Left ventricle myocardium inferior (tissue), 1 donor: ENCODE measurements at places on chromosomes 11 and 22.

DNA sequence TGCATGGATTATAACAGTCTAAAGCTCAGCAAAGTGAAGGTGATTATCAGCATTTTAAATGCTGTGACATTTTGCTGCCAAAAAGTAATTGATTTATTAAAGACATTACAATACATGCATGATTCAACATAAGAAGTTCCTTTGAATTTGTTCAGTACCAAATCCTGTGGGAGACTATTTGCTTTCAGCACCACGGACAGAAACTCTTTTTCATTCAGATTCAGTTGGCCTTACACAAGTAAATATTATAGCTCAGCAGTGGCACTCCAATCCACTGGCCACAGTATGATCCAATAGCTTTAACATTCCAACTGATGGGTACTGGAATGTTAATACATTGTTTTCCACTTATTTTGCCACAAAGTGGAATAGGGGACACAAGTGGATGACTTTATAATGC lies 806.7 kb downstream of the NTM start:
- no peak for DNase-seq

- DNase-seq = peak; percentile 22
These were observed 615 bp downstream of the ANO5 start for GRCh38 chr11:22193348-22194051.

DNA sequence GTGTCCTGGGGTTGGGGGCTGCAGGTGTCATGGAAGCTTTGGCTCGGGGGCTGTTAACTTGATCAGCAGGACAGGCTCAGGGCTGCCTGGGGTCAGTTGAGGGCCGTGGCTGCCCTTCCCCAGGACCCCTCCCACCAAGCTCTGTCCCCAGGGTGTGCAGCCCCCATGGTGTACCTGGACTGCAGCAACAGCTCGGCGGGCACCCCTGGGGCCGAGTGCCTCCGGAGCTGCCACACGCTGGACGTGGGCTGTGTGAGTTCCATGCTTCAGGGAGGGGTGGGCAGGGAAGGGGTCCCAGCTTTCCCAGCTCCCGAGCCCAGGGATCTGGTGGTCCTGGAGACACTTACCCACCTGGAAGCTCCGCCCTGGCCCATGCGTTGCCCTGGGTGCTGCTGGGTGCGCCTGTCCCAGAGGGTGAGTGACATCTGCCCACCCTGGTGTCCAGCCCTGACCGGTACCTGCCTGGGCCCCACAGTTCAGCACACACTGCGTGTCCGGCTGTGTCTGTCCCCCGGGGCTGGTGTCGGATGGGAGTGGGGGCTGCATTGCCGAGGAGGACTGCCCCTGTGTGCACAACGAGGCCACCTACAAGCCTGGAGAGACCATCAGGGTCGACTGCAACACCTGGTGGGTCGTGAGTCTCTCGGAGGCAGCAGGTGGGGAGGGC lies 11.3 kb downstream of the MUC5B start:
- peak; percentile 11 for DNase-seq

DNA sequence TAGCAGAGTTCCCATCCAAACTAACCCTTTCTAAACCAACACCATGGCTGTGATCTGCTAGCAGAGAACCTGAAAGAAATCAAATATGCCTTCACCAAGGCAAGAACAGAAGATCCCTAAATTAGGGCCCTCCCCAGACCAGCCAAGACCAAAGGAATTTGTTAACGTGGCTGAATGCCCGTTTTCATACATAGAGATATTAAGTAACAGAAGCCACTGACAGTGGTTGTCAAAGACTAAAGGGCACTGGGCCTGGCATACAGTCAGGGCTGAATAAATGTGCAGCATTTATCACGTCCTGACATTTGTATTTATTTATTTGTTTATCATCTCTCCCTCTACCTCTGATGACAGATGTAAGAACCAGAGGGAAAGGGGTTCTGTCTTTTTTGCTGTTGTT lies 271.8 kb downstream of the LARGE1 start:
- no peak for DNase-seq

- no peak for DNase-seq
These were observed 5.6 kb downstream of the IGLL5 start for GRCh38 chr22:22893077-22893805.
